ENCODE measurements at places on chromosomes 5 and 9. TPM values are rescaled to one million over a fixed set of nuclear protein-coding genes. Genes with fewer than 3 reads are reported as not detected.

DNA sequence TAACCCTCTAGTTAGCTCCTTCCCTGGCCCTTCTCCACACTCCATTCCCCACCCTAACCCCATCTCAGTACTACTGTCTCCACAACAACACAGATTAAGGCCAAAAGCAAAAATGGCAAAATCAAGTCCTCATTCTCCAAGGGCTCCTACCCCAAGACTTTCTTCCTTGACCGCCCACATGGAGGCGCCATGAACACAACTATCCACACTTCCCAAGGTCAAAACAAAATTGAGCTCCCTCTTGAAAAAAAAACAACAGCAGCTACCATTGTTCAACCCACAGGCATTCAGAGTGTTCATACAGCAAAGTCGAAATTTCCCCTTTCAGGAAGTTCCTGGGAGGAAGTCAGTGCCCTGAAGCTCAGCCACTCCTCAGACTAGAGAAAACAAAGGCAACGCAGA lies 54.4 kb downstream of the GNAQ start:
- DNase-seq: peak; percentile 24

DNA sequence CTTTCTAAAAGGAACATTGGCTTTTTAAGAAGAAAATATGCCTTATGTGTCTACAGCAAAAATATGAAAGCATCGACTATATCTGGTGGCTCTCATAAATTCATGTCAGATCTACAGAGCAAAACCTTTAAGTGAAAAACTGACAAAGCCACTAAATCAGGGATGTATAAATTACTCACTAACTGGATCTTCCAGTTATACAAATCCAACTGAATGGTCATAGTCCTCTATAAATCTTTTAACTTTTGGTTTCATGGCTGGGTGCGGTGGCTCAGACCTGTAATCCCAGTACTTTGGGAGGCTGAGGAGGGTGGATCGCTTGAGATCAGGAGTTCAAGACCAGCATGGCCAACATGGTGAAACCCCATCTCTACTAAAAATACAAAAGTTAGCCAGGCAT lies 29.2 kb upstream of the GZMA start:
- no peak for DNase-seq

DNA sequence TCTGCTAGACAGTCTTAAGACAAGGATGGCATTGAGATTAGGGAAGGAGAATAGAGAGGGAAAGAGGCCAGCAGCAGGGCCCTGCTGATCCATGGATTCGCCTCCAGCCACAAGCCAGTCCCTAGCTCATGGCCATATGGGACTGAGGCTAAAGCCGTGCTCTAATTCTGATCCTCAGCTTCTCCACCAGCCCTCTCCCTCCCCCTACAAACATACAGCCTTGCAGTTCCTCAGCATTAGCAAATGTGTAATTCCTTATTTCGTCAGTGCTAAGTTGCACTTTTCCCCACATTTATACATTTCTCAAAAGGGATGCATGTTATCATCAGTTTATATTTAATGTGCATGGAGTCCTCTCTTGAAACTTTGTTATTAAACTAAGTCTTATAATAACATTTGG lies 34.8 kb downstream of the ZNF462 start:
- no peak for DNase-seq

- DNase-seq: no peak
Observed at GRCh38 chr9:10062629-10063395, 550.0 kb downstream of the PTPRD start.

DNA sequence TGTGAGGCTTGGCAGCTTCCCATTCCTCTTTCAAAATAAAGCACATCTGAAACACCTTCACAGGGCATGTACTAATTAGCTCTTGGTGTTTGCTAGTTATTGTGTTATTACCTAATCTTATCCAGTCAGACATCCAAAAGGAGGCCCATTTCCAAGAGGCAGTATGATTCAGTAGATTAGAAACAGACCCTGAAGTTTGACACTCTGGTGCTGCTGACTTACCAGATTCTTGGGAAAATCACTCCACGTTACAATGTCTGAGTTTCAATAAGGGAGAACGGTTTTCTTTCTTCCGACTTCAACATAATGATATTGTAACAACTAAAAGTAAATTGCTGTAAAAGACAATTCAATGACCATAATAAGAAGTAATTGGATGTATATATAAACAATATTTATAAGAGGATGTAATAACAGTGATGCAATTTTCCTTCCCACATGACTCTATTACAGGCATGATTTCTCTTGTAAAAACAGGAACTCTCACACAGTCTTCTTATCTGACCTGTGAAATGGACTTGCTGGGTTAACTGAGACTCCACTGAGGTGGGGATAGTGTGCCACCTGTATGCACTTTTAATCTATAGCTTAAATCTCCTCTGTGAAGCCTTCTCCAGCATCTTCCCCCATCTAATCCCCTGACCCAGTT lies 181.3 kb upstream of the ELL2 start:
- no peak for DNase-seq

Gene CBY3
- 0.36 TPM for polyA plus RNA-seq

Gene TBC1D13
- 43.5 TPM for polyA plus RNA-seq

Measured in right renal pelvis (tissue), 4 donors.